ENCODE measurements at places on chromosomes 11 and 22.

- no peak for DNase-seq
Observed at GRCh38 chr11:14273895-14274294, 85.1 kb downstream of the RRAS2 start.

DNA sequence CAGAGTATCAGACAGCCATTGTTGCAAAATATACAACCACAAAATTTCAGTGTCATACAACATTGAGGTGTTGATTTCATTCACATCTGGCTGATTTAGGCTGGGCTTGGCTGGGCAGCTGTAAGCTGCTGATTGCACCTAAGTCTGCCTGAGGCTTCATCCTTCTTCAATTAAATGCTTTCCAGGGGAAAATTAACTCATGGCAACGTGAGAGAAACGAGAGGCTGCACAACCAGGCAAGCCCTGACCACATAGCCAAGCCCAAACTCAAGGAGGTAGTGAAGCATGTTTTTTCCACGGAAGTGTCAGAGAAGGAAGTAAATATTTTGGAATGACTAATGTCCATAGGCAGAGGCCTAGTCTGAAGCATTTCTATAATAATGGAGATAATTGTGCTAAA is 273.8 kb upstream of the ZC3H12C start:
- no peak for DNase-seq

DNA sequence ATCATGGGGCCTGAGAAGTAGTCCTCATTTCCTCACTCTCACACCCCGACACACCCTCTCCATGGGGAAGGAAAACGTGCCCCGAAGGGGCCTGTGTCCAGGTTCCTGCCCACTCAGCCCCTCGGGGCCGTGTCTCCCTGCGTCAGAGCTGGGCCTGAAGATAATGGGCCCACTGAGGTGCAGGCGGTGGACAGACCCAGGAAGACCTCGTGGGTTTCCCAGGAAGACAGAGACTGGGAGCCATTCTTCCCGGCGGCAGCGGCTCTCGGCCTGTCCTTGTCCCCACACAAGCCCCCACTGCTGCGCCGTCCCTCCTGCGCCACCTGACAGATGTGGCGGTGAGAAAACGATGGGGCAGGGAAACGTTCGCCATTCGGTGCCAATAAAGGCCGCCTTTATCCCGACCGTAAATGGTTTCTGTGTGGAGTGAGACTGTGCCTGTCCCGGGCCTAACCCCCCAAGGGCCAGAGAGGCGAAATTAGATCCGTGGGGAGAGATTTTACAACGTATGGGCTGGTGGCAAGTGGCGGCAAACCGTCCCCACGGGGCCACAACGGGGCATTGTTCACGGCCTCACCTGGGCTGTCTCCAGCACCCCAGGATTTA is 89.0 kb downstream of the CDKN1C start:
- DNase-seq: no peak

DNA sequence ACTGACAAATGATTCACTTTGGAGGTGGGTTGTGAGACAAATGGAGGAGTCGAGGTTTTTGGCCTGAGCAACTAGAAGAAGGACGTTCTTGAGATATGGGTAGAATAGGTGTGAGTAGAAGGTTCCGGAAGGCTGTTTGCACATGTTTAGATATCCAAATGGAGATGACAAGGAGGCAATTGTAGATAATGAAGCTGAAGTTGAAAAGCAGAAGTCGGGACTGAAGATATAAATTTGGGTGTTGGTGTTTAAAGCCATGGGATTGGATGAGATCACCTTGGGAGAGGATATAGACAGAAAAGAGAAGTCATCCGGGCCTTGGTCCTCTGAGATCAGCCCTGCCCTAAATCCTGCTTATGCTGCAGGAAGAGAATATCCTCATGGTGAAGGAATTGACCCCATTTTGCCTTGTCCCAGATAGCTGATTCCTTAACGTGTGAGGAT is 75.5 kb upstream of the CD44 start:
- DNase-seq: no peak

DNA sequence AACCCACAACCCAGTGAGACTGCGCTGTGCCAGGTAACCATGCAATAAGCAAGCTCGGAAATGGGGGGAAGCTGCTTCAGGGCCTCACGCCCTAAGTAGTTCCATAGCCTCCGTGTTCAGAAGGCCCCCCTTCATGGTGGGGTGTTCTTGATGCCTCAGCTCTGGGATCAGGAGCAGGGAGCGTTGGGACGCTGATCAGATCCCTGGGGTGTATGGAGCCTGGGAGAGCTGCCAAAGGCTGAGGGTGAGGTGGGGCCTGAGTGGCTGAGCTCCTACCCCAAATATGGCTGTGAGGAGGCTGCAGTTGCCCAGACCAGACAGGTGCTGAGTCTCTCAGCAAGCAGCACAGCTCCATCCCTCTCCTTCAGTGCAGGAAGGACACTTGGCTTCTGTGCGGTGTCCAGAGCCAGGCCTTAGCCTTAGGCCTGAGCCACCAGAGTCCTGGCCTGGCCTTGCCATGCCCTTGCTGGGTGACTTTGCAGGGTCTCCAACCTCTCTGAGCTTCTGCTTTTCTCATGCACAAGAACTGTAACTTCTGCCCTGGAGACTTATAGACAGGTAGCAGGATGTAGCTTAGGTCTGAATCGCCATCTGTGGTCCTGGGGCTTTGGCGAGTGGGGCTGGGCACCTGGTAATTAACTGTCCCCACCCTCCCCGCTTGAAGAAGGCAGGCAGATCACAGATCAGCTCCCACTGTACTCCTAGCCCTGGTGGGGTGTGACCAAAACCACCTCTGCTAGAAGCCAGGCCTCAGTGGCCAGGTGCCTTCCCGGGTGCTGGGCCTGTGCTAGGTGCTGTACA is 5.3 kb downstream of the MMP11 start:
- no peak for DNase-seq

GRCh38 chr22:46432164-46433068 is 96.9 kb downstream of the TRMU start:
- no peak for DNase-seq

DNA sequence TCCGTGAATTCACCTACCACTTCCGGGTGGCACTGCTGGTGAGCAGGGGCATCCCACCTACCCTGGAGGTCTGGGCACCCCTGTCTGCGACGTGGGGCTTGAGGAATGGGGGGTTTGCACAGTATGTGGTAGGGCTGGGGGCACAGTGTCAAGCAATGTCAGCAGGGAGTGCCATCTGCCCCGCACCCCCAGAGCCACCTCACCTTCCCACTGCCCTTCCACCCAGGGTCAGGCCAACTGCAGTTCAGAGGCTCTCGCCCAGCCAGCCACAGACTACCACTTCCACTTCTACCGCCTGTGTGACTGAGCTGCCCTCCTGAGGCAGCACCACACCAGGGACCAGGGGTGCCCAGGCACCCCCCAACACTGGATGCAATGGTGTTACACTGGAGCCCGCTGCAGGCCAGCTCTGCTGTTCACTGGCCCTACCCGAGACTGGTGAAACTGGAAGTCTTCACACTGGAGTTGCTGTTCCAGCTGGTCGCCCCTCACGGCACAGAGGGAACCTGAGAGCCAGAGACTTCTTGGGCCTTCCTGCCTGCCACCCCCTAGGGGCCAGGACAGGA is 6.5 kb downstream of the TMEM258 start:
- no peak for DNase-seq

Measured in GM12864 (cell line).